Prostate gland (tissue), 2 donors: ENCODE measurements at places on chromosomes 1 and 21. TPM values are rescaled to one million over a fixed set of nuclear protein-coding genes. Genes with fewer than 3 reads are reported as not detected.

- DNase-seq: peak; percentile 60
Measured at GRCh38 chr1:203268901-203269653, 36.2 kb upstream of the BTG2 start.

TACSTD2 gene
- 219 TPM for total RNA-seq

IL20 gene
- total RNA-seq: not detected

DNA sequence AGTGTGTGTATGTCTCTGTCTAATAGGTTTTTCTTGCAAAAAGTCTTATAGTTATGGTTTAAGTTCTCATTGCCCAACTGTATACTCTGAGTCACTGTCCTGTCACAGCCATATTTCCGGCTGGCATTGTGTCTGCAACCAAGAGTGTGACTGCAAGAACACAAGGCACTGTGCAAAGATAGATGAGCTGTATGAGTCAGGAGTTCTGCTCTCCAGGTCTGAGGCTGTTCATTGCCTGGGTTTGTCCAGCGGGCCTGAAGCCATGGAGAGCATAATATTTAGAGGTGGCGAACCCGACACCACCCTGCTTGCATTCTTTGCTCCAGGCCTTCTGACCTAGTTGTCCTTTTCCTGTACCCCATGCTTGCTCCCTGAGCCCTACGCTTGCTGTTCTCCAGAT, 50.9 kb upstream of the CNIH3 start:
- no peak for DNase-seq

GRCh38 chr1:203278082-203278884, 27.0 kb upstream of the BTG2 start:
- peak; percentile 67 for DNase-seq

ADAM30 gene
- not detected for total RNA-seq

RNF223 gene
- 1.8 TPM for total RNA-seq

HFM1 gene
- total RNA-seq: 4.8 TPM

PPIAL4G gene
- not detected for total RNA-seq

DNA sequence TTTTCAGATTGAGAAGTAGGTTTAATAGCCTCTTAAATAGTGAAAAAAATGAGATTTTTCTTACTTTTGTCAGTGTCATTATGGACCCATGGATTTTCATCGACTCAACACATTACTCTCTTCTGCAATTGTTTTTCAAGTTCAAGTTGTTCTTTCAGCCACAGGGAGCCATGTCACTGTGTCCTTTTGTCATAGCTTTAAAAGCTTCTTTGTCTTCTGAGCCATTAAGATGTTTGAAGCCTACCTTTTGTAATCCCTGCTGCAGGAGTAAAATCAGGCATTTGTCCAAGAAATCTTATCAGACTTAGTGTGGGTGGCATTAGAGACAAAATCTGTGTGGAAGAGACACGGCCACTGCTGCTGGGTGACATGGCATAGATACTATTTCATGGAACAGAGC, 92.8 kb upstream of the ZP4 start:
- DNase-seq: no peak

DNA sequence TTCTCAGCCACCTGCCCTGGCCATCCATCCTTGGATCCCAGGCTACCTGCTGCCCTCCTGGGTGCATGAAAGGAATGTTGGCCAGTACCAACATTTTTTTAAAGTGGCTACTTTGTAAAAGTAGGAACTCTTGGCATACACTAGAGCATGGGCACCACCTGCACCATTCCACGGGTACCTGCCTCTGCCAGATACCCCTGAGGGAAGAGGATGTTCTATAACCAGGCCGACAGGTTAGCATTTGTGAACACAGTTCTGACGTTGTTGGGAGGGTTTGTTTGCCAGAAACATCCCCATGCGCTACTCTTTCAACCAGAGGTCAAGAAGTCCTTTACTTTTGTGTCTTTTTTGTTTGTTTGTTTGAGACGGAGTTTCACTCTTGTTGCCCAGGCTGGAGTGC, 43.0 kb downstream of the EVA1C start:
- DNase-seq: peak; percentile 61

CTSE gene
- not detected for total RNA-seq
